ENCODE measurements at places on chromosomes 6 and 20. TPM values are rescaled to one million over a fixed set of nuclear protein-coding genes. Genes with fewer than 3 reads are reported as not detected.

The GRM1 gene
- not detected for polyA plus RNA-seq

DNA sequence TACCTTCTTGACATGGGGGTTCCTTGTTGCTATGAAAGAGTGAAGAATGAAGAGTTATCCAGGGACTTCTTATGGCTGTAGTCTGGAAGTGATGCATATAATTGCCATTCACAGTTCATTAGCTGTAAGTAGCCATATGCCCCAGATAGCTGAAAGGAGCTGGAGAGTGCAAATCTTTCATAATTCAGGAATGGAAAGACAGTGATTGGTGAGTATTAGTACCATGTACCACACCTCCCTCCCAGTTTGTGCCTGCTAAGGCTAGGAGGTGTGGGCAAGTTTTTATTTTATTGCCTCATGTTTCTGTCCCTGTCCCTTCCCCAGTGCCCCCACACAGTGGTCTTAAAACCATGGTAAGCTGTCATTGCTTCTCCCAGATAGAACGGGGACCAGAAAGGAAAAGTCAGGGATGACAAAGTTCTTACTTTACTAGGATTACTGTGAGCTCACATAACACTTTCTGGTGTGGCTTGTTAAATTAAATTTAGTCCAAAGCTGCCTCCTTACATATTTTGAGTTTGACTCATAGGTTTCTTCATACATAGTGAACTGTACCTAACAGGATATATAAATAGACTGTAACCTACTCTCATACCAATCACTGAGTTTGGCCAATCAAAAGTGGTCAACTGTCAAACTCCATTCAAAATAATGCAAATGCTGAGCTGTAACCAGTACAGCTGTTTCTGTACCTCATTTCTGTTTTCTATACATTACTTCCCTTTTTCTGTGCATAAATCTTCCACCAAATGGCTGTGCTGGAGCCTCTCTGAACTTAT is 119.4 kb downstream of the RFPL4B start:
- no peaks in the 10 kb centered on the region for H3K27me3 ChIP-seq
- H3K27ac ChIP-seq, result no peak overlapping the region
- no peaks in the 10 kb centered on the region for H3K4me1 ChIP-seq
- no peaks in the 10 kb centered on the region for H3K36me3 ChIP-seq
- H3K4me3 ChIP-seq, result no peak overlapping the region

The GZF1 gene
- 3.5 TPM for polyA plus RNA-seq

DNA sequence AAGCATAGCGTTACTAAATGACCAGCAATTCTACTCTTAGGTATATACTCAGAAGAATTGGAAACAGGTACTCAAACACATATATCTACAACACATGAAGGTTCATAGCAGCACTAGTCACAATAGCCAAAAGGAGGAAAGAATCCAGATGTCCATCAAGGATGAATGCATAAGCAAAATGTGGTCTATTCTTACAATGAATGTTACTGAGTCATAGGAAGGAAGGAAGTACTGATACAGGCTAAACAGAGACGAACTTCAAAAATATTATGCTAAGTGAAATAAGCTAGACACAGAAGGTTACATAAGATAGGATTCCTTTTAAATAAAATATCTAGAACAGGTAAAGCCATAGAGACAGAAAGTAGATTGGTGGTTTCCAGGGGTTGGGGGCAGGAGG is 93.5 kb downstream of the MAP3K7 start:
- no peak overlapping the region for H3K27ac ChIP-seq
- H3K36me3 ChIP-seq, result no peaks in the 10 kb centered on the region
- no peak overlapping the region for H3K4me3 ChIP-seq
- no peaks in the 10 kb centered on the region for H3K4me1 ChIP-seq

The ZSCAN23 gene
- polyA plus RNA-seq, result not detected

- H3K27me3 ChIP-seq, result no peaks in the 10 kb centered on the region
- H3K36me3 ChIP-seq, result no peaks in the 10 kb centered on the region
- H3K4me1 ChIP-seq, result peaks cover 7% of the 10 kb centered on the region
- DNase-seq, result no peak
- H3K4me3 ChIP-seq, result no peak overlapping the region
- no peak overlapping the region for H3K27ac ChIP-seq
Measured at GRCh38 chr6:47419621-47420020, 58.0 kb upstream of the CD2AP start.

The IL17F gene
- polyA plus RNA-seq, result not detected

All from immature natural killer cell (primary cell).